Neural cell (in vitro differentiated cells): ENCODE measurements at places on chromosomes 2 and 18. TPM values are rescaled to one million over a fixed set of nuclear protein-coding genes. Genes with fewer than 3 reads are reported as not detected.

Gene LANCL1
- polyA plus RNA-seq: 74.0 and 76.7 TPM in 2 replicates

Gene SERPINB7
- polyA plus RNA-seq: not detected in 2 replicates

Gene IL36RN
- not detected in 2 replicates for polyA plus RNA-seq

Gene FRZB
- polyA plus RNA-seq: 2.1 and 3.5 TPM in 2 replicates

Gene IL1A
- 0.14 TPM in 1 of 2 replicates, not detected in the other for polyA plus RNA-seq

Gene CREB1
- 32.6 and 38.7 TPM in 2 replicates for polyA plus RNA-seq

Gene SULT1C4
- polyA plus RNA-seq: not detected in 2 replicates

Gene CHRND
- polyA plus RNA-seq: not detected in 2 replicates

Gene UGT1A8
- not detected in 2 replicates for polyA plus RNA-seq

Gene WDR43
- 19.6 and 24.4 TPM in 2 replicates for polyA plus RNA-seq

Gene LIMS3
- polyA plus RNA-seq: 2.2 and 2.7 TPM in 2 replicates

Gene SEMA4F
- 18.2 and 19.2 TPM in 2 replicates for polyA plus RNA-seq

Gene IL1B
- polyA plus RNA-seq: not detected in 2 replicates

Gene CD8B2
- not detected in 2 replicates for polyA plus RNA-seq

Gene TRABD2A
- 0.17 and 2.7 TPM in 2 replicates for polyA plus RNA-seq

Gene TOGARAM2
- 0.10 and 0.24 TPM in 2 replicates for polyA plus RNA-seq

Gene CD207
- not detected in 2 replicates for polyA plus RNA-seq

Gene MOCOS
- polyA plus RNA-seq: not detected in 2 replicates

Gene KCNJ3
- 0.68 and 2.3 TPM in 2 replicates for polyA plus RNA-seq

Gene DCDC2C
- not detected in 2 replicates for polyA plus RNA-seq

Gene DIPK1C
- polyA plus RNA-seq: not detected in 2 replicates

Gene MROH2A
- polyA plus RNA-seq: not detected in 2 replicates

Gene DSG1
- not detected in 2 replicates for polyA plus RNA-seq

Gene OSBPL6
- 11.8 and 12.8 TPM in 2 replicates for polyA plus RNA-seq

Gene AOX1
- polyA plus RNA-seq: not detected in 2 replicates

Gene HRH4
- polyA plus RNA-seq: 0.12 TPM in 1 of 2 replicates, not detected in the other

Gene SIX2
- 0.16 TPM in 1 of 2 replicates, not detected in the other for polyA plus RNA-seq

Gene MARCHF4
- polyA plus RNA-seq: 10.1 and 13.0 TPM in 2 replicates

Gene SKA1
- 0.94 and 0.97 TPM in 2 replicates for polyA plus RNA-seq

Gene SAG
- 1.1 TPM in 1 of 2 replicates, not detected in the other for polyA plus RNA-seq

Gene IL1F10
- polyA plus RNA-seq: not detected in 2 replicates

Gene MATN3
- 0.60 and 0.90 TPM in 2 replicates for polyA plus RNA-seq

Gene GNAL
- 16.7 and 17.3 TPM in 2 replicates for polyA plus RNA-seq
